ENCODE measurements at places on chromosomes 13 and 19. TPM values are rescaled to one million over a fixed set of nuclear protein-coding genes. Genes with fewer than 3 reads are reported as not detected.

DNA sequence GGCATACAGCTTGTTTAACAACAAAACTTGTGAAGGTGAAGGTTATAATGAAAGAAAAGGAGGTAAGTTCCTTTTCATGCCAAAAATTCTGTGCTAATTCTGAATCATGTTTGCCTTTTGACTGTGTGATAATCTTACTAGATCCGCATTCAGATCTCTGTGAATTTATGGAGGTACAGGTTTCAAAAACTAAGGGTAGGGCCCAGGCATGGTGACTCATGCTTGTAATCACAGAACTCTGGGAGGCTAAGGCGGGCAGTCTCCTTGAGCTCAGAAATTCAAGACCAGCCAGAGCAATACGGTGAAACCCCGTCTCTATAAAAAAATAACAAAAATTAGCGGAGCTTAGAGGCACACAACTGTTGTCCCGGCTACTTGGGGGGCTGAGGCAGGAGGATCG is 45.9 kb downstream of the PCDH9 start:
- no peak for DNase-seq

- no peak for DNase-seq
Observed at GRCh38 chr13:75418997-75419396, 63.0 kb downstream of the TBC1D4 start.

Gene OR7D2
- total RNA-seq, result 0.07 TPM

DNA sequence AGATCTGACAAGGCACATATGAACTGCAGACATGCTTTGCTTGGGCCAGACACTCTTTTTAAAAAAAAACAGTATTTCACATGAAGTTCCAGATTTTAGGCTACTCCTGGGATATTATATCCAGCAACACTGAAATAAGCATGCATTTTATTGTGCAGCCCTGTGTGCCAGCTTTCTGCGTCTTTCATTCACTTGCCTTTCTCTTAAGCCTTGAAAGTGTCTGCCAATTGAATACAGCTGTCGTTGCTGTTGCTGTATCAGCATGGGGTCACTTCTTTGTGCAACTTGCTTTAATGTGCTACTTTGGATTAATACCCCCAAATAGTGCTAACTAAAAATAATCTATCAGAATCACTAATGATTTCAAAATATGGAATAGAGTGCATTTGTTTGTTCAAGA is 657.8 kb downstream of the SLITRK6 start:
- no peak for DNase-seq

- no peak for DNase-seq
Observed at GRCh38 chr13:24636776-24637175, 43.4 kb upstream of the ATP12A start.

Gene ZNF100
- 16.0 TPM for total RNA-seq

Gene LYL1
- 4.5 TPM for total RNA-seq

Gene GPR42
- not detected for total RNA-seq

- no peak for DNase-seq
Observed at GRCh38 chr19:14408491-14409145, 10.5 kb downstream of the DDX39A start.

DNA sequence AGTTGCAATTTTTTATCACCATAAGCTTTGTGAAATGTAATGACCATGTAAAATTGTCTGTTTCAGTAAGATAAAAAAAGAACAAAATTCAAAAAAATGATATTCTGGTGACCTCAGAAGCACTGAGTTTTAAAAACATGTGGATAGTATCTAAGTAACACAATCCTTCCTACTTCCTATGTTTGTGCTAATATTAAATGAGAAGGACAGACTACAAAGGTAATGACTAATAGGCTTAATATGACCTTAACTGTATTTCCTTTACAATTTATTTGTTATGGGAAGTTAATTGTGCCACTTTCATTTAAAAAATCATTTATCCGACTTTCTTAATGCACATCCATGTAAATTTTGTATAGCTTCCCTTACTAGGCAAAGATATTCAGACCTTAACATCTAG is 1030.4 kb upstream of the ATXN8OS start:
- no peak for DNase-seq

Gene IGFL3
- not detected for total RNA-seq

Gene IL17D
- total RNA-seq, result 0.49 TPM

- peak; percentile 63 for DNase-seq
Observed at GRCh38 chr13:106083620-106084350, 451.7 kb downstream of the EFNB2 start.

DNA sequence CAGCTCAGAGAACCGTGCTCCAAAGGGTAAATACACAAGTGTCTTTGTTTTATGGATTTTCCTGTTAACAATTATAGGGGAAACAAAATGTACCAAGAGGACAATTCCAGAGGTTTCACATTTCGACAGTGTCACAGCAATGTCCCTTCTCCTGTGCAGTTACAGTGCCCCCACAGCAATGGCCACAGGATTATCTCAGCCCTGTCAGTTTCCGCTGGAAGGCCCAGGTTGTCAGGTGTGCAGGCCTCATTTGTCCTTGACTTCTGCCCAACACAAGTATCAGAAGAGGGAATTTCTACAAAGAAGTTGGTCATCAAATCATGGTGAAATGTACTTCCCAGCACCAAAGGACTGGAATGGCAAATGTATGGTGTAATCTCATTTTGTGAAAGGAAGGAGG is 11.2 kb upstream of the N4BP2L2 start:
- no peak for DNase-seq

DNA sequence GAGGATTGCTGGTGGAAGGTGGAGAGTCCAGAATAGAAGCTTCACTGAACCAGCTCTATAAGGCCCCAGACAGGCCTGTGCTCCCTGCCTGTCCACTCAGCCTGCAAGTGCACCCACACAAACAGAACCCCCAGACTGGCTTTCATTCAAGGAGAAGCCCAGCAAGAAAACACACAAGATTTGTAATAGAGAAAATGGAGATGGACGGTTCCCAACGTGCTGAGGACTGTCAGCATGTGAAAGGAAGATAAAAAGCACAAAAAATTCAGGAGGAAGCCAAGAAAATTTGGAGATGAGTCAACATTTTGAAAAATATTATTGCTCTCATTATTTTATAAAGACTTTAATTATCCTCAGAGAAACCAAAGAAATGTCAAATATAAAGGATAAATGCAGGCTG is 218.2 kb upstream of the SLC10A2 start:
- no peak for DNase-seq

Gene SCN1B
- 1.8 TPM for total RNA-seq

DNA sequence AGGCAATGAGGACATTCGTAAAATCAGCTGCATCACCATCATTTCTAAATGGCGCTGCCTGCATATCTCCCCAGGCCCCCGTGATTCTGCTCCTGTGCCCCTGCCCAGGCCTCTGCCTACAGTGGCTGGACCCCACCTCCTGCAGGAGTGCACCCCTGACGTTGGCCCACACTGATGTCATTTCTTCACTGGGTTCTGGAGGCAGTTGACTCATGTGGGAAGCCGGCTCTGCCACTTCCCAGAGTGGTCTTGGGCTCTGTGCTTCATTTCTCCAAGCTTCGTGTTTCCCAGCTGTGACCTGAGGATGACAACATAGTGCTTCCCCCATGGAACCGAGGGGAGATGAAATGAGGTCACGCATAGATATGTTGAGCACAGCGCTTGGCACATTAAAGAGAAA is 19.9 kb downstream of the CCNE1 start:
- DNase-seq, result no peak

DNA sequence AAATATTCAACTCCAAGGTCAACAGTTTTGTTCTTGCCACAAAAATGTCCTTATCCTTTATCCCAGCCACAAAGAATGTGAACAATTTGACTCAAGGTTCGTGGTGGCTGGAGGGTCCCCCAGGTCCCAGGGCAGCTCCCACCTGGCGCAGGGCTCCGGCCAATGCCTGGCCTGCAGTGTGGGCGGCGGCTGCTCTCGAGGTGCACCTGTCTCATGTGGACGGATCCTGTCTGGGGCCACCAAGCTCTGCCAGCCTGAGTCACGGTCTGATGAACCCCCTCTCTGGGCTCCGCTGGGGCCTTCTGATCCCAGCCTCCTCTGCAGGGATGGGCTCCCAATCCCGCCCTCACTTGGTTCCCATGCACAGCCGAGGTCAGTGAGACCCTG is 49.4 kb downstream of the GAS6 start:
- no peak for DNase-seq

DNA sequence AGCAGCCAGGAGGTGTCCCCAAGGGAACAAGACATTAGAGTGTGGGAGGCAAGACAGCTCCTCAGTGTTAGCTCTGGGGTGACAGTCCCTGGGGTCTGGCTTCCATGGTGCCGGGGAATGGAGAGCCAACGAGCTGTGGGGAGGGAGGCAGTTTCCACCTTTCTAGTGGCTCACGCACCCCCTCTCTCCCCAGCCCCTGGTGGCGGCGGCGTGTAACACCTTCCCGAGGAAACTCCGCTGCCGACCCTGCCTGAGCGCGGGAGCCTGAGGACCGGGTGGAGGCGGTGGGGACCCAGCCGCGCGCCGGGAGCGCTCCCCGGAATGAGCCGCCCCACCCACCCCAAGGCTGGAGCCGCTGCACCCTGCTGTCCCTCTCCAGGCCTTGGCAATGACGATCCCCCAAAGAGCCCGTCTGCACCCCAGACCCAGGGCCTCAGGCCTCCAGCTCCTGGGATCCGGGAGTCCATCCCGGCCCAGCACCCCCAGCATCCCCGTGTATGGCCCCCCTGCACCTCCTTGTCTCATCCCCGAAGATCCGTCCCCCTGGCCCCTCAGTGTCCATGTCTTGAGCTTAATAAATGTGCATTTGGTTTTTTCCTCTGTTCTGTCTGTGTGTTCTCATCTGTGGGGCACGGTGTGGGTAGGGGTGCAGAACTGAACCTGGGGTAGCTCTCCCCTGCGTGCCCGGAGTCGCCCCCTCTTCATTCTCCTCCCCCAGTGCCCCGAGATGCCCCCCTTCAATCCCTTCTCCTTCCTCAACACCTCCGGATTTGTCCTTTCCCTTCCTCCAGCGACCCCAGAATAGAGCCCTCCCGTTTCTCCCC is 622 bp upstream of the FXYD5 start:
- DNase-seq, result peak; percentile 50

DNA sequence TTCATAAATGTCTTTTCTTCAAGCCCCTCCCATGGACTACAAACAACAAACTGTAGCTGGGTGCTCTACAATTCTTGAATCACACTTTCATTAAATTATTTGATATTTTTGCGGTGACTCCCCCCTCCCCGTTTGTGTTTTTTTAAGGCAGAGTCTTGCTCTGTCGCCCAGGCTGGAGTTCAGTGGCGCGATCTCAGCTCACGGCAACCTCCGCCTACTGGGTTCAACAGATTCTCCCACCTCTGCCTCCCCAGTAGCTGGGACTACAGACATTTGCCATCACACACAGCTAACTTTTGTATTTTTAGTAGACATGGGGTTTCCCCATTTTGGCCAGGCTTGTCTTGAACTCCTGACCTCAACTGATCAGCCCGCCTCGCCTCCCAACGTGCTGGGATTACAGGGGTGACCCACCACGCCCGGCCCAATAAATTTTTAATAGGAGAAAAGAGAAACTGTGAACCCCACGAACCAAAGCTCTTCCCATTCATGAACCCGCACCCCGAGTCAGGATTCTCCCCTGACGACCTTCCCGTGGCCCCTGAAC is 703 bp downstream of the ZNF506 start:
- no peak for DNase-seq

DNA sequence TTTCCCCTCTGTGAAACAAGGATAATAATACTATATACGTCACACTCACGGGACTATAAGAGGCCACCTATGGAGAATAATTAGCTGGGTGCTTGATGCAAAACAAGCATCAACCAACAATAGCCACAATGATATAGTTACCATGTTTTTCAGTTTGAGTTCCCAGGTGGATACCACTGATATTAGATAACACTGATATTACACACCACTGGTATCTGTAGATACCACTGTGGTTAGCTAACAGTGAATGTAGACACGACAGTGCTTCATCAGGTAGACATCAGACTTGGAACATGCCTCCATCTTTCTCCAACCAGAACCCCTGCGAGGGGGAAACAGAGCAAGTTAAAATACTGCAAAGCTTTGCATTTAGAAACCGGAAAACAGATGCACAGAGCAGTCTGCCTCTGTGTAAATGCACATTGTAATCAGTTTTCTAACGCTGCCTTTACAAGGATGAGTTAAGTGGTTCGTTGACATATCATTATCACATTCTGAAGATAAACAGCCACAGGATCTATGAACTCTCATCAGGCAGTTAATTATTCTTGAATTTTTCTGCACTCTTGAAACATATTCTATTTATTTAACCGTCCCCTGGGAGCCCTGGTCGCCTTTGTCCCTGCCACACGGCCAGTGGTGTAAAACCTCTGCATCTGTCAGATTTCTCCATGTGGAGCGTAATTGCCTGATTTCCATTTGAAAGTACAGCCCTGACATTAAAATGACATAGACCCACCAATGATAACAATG is 80.7 kb downstream of the RNASEH2B start:
- DNase-seq, result no peak

GRCh38 chr19:6423499-6424194 is 964 bp downstream of the KHSRP start:
- peak; percentile 55 for DNase-seq

DNA sequence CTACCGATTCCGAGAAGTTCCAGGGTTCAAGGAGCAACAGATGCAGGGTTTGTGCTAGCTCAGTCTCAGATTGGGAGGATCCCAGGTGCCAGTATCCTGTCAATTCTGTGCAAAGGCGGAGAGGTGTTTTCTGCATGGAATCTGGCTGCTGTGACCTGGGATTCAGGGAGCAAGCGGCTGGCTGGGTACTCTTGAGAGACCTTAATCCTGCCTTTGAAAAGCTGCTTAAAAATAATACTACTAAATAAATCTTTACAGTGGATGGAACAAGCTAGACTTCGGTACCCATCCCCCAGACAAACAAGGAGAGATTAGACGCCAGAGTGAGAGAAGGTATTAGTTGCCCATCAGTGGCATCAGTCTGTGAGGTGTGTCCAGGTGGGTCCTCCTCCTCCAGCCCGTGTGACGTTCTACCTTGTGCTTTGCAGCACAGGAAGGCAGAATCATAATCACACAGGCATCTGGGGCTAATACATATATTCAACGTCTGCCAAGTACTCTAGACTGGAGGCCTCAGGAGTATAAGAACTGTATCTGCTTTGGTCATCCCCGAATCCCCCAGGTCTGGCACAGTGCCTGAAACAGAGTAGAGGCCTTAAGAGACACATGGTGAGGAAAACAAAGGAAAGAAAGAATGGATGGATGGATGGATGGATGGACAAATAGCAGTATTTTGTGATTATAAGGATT is 230.6 kb downstream of the ZNF536 start:
- no peak for DNase-seq

Gene ZNF154
- 0.67 TPM for total RNA-seq

DNA sequence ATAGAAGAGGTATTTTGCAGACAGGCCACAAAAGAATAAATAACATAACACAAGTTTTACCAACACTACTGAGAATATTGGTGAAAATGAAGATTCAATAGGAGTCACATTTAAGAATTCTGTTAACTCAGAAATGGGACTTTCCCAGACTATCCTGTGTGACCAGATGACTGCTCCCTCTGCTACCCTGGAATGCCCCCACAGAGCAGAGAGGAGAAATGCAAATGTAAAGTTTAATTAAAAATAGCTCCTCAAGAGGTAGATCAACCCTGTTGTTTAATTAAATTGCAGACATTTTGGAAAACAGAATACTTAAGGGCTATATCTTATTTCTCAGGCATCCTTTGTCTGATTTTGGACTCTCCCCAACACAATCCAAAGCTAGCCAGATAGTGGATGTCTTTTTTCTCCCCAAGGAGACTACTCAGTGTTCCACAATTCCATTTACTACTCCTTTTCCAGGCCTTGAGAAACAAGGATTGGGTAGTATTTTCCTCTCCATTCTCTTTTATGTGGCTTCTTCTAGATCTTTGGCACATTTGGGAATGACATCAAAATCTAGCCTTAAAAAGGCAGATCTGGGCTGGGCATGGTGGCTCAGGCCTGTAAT is 104.7 kb upstream of the TSC22D1 start:
- no peak for DNase-seq

GRCh38 chr19:2170987-2171348 is 7.2 kb downstream of the DOT1L start:
- no peak for DNase-seq

Measured in colonic mucosa (tissue), 4 donors.